Activated CD4-positive, alpha-beta T cell treated with anti-CD3 and anti-CD28 coated beads, Interleukin-2, amount 10 ng/mL, durations not matched to agents 7 days and 5 days (primary cell): ENCODE measurements at places on chromosomes 2 and 18. TPM values are rescaled to one million over a fixed set of nuclear protein-coding genes. Genes with fewer than 3 reads are reported as not detected.
A peak's percentile ranks its signal among the peaks of the same experiment; 100 is the strongest.

- peaks cover 48% of the 10 kb centered on the region for H3K27me3 ChIP-seq
- no peak overlapping the region for H3K4me3 ChIP-seq
- no peak overlapping the region for H3K27ac ChIP-seq
- no peaks in the 10 kb centered on the region for H3K36me3 ChIP-seq
Observed at GRCh38 chr2:100327742-100328141, 5.4 kb upstream of the LONRF2 start.

GRCh38 chr2:224072541-224073188, 33.6 kb upstream of the SERPINE2 start:
- no peak overlapping the region for H3K4me3 ChIP-seq
- no peaks in the 10 kb centered on the region for H3K4me1 ChIP-seq
- no peak for DNase-seq

Gene AGPS
- total RNA-seq, result 61.3 TPM

- H3K27me3 ChIP-seq, result no peaks in the 10 kb centered on the region
- no peak for DNase-seq
- peaks cover 41% of the 10 kb centered on the region for H3K4me1 ChIP-seq
- peaks cover 10% of the 10 kb centered on the region for H3K36me3 ChIP-seq
- peak overlapping the region; percentile 43 for H3K27ac ChIP-seq
Observed at GRCh38 chr2:69677914-69678313, 34.4 kb upstream of the AAK1 start.

Gene CCDC121
- 1.00 TPM for total RNA-seq
